ENCODE measurements at places on chromosomes 3 and 15.

GRCh38 chr15:59249816-59250215 is 43.2 kb downstream of the LDHAL6B start:
- no peak for DNase-seq

GRCh38 chr15:100663915-100664281 is 61.5 kb downstream of the ASB7 start:
- DNase-seq, result no peak

DNA sequence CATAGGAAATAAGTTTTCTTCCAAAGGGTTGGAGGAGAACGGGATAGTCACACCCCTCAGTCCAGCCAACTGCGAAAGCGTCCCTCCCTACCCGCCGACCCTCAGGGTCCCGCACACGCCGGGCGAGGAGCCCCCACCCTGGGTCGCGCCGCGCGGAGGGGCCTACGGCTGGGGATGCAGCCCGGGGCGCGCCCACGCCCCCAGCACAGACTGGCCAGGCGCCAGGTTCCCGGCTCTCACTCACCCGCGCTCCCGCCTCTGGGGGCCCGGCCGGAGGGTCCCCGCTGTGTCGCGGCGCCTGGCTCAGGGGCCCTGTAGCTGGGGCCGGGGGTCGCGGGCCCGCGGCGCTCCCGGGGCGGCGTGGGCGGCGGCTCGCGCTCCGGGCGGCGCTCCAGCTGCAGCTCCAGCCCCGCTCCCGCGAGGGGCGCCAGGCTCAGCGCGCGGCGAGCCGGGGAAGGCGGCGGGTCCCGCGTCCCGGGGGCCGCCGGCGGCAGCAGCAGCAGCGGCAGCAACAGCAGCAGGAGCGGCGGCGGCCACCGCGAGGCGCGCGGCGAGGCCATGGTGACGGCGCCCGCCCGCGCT is 375 bp downstream of the HEG1 start:
- no peak for DNase-seq

DNA sequence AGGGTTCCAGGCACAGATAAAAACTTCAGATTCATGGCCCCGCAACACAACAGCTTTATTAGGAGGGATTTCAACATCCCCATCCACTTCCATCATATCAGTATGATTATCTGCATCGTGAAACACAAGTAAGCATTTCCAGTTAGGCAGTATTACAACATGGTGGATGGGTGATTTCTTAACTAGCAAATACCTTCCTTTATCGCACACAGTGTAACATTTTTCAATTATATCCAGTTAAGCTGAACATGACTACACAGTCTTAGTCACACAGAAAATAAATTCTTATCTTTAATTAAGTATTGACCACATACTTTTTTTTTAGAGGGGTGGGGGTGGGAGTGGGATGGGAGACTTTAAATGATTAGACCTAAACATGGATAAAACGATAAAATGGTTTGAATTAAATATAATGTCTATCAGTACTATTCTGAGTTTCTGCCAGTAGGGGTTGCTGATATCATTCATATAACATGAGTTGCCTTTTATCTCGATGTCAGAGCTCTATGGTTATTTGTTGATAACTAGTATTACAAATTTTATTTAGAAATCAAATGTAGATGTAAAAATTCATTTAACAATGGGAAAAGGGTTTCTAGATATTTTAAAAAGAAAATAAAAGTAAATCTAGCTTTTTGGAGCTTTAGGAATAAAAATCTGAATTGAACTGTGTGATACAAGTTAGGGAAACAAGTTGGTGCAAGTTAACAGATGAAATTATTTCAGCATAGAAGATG is 146.6 kb downstream of the TBL1XR1 start:
- DNase-seq, result peak; percentile 22
